Stimulated activated CD8-positive, alpha-beta memory T cell treated with anti-CD3 and anti-CD28 coated beads, Interleukin-12 subunit alpha, Interleukin-12 subunit beta, amount 100 ng/mL, for 1 hour (primary cell): ENCODE measurements at places on chromosomes 1 and 21.

GRCh38 chr1:57195436-57195941 lies 228.4 kb downstream of the DAB1 start:
- no peak for DNase-seq

DNA sequence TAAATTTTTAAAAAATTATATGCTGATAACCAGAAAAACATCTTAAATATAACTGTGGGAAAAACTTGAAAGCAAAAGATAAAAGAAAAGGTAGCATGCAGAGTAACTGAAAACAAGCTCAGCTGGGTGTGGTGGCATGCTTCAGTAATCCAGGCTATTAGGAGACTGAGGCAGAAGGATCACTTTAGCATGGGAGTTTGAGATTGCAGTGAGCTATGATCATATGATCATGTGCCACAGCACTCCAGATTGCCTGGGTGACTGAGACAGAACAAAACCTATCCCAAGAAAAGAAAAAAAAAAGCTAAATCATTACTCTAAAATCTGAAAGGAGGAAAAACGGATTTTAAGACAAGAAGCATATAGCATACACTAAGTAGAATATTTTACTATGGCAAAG lies 1624.0 kb downstream of the AMY1C start:
- DNase-seq: no peak

- DNase-seq: no peak
Observed at GRCh38 chr1:85417017-85417416, 47.9 kb downstream of the DDAH1 start.

DNA sequence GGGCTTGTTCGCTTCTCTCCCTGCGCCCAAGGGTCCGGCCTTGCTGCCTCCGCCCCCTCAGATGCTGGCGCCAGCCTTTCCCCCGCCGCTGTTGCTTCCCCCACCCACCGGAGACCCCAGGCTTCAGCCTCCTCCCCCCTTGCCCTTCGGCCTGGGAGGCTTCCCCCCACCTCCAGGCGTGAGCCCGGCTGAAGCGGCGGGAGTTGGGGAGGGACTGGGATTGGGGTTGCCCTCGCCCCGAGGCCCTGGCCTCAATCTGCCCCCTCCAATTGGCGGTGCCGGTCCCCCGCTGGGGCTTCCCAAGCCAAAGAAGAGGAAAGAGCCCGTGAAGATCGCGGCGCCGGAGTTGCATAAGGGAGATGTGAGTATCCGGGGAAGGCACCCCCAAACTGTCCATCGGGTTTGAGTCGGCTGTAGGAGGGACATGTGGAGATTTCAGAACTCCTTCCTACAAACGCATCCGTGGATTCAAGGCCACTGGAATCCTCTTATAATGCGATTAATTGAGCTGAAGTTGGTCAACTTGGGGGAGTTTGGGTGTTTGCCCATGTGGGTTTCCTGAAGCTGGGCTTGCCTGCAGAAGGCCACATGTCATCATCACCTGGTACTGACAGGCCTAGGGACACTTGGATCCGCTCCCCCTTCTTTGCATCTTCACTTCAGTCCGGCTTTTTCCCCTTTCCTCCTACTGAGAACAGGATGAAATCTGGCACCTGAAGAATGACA lies 707 bp downstream of the PRCC start:
- no peak for DNase-seq

DNA sequence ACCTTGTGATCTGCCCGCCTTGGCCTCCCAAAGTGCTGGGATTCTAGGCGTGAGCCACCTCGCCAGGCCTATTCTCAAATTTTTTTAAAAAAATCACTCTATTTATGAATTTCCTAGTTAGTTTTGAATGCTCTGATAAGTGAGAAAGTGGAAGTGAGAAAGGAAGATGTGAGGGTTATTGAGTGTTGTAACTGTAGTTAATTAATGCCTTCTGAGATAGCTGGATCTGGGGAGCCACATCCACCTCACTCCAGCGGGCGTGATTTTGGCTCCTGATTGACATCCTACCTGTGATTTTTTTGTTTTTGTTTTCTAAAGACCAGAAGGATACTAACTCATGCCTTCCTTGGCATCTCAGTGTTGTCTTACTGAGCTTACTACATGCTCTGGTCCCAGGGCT lies 65.6 kb downstream of the ST3GAL3 start:
- DNase-seq: no peak

DNA sequence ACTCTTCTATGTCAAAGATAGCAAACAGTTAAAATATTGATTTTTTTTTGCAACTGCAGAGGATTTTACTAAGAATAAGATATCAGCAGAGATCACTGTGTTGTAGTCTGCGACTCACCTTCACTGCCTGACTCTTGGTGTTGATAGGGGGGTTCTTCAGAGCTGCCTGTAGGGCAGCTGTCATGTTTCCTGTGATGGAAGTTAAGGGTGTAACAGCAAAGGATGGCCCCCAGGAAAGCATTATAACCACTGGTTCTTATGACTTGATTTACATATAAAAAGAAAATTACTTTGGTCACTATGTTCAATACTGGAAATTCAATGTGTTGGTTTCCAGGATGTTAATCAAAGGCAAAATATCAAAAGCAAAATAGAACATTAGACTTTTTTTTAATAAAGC lies 2.6 kb downstream of the ARPC5 start:
- DNase-seq: no peak

GRCh38 chr1:22755641-22756040 lies 45.0 kb downstream of the EPHB2 start:
- DNase-seq: no peak

DNA sequence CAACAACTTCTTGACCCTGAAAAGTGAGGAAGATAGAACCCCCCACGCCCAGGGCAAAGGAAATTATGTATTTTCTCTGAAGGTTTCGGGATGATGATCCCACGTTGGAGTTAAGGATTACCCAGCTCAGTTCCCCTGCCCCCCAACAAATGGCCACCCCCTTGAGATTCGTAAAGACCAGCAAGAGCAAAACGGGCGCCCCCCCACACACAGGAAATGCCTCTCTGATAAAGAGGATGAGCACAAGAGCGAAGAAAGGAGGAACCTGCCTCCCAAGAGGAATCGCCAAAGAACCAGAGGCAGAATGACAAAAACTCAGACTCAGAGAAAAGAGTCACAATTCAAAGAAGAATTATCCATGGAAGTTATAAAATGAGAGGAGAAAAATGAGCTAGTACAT lies 576.9 kb downstream of the MATN1 start:
- no peak for DNase-seq

- no peak for DNase-seq
Observed at GRCh38 chr1:248404024-248404423, 1.2 kb downstream of the OR2T1 start.

- DNase-seq: no peak
Observed at GRCh38 chr1:206898915-206899431, 1.7 kb downstream of the IL24 start.

- no peak for DNase-seq
Observed at GRCh38 chr1:75208862-75209261, 74.7 kb downstream of the LHX8 start.

DNA sequence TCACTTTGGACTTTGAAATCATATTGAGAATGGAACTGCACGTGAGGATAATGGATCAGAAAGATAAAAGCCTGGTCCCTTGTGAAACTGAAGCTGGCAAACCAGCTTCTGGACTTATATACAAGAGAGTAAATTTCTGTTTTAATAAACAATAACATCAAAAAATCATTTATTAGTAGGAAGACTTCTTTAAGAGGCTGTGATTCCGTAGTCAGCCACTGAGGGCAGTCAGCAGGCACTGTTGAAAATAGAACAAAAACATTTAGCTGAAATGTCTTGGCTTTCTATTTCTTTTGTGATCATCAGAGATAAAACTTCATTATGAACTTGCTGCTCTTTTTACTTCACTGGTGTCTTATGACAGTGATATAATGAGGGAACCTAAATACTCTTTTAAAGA lies 489.4 kb downstream of the PCP4 start:
- DNase-seq: no peak

- DNase-seq: no peak
Observed at GRCh38 chr1:176066709-176067108, 140.4 kb downstream of the COP1 start.

- DNase-seq: no peak
Observed at GRCh38 chr1:154117642-154118041, 37.2 kb downstream of the NUP210L start.

GRCh38 chr21:44261675-44262295 lies at the start of gene DNMT3L:
DNMT3L (minus strand) TSS chr21:44261897; CDS start chr21:44261259, 638 bp downstream.
- no peak for DNase-seq

- no peak for DNase-seq
Observed at GRCh38 chr1:170567214-170567613, 35.2 kb downstream of the GORAB start.

- no peak for DNase-seq
Observed at GRCh38 chr1:27037518-27037917, 24.9 kb upstream of the TENT5B start.

DNA sequence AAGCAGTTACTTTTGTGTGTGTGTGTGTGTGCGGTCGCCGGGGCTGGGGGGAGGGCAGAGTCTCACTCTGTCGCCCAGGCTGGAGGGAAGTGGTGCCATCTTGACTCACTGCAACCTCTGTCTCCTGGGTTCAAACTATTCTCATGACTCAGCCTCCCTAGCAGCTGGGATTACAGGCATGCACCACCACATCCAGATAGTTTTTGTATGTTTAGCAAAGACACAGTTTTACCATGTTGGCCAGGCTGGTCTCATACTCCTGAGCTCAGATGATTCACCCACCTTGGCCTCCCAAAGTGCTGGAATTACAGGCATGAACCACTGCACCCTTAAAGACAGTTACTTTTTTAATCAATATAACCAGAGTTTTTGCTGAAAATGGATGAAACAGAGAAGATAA lies 207.0 kb downstream of the PTPRC start:
- no peak for DNase-seq

DNA sequence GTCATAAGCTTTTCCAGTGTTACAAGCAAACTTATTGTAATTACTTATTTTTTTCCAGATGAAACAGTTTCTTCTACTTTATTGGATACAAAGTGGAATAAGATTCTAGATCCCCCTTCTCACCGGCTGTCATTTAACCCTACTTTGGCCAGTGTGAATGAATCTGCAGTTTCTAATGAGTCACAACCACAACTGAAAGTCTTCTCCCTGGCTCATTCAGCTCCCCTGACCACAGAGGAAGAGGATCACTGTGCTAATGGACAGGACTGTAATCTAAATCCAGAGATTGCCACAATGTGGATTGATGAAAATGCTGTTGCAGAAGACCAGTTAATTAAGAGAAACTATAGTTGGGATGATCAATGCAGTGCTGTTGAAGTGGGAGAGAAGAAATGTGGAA lies 95.5 kb downstream of the ZFYVE9 start:
- DNase-seq: no peak

DNA sequence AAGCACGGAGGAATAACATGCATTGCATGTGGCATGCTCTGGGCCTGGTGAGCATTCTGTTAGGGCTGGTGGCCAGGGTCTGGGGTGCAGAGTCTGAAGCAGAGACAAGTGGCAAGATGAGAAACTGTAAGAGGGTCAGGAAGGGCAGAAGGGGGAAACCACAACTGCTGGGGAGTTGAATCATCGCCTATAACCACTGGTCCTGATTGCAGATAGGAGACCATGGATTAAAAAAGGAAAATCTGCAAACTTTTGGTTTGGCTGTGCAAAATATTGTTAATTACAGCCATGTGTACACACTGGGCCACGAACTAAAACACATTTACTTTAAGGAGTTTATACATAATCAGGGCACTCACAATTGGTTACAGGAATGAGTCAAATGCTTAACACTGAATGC lies 76.6 kb downstream of the TGFBR3 start:
- DNase-seq: no peak

DNA sequence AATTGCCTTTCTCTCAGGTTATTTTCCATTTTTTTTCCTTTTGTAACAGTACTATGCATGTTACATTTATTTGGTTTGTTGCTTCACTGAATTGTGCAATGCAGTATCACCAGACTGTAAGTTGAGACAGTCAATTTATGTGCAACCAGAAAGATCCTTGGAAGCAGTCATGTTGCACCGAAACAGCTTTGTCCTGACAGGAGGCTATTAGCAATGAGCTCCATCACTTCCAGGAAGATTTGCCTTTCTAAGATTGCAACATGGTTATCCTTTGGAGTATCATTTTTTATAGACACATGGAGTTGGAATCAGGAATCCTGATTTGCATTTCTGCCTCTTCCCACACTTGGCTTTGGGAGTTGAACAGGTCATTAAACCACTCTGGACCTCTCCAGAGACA lies 84.5 kb upstream of the ST6GALNAC5 start:
- DNase-seq: no peak

DNA sequence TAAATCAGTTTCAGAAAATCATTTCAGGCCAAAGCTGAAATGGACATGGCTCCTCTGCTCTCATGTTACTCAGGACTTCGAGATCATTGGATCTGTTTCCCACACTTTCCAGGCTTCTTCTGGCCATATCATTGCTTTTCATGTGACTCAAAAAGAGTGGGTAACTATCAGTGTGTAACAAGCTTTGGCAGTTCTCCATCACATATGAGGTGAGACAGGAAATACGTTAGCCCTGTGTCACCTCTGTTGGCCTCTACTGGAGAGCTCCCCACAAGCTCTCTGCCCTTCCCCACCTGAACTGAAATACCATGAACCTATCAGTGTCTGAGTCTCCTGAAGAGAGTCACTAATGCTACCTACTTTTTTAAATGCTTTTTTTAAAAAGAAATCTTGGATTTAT lies 128.2 kb downstream of the LBR start:
- no peak for DNase-seq

GRCh38 chr21:46159841-46160656 lies 4.7 kb upstream of the FTCD start:
- DNase-seq: no peak

DNA sequence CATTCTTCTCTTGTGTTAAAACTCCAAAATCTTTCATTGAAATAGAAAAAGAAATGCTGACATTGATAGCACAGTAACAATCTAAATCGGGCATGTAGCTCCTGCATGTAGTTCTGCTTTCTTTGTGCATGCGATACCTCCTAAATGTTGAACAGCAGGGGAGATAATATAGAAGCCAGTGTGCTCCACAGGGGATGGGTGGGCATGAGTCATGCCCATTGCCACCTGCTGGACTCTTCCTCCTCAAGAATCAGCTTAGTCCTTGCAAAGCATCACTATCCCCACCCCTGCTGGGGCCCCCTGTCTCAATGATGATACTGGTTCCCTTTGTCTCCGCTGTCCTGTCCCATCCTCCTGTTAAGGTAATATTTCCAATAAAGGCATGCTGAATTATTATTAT lies 203.0 kb downstream of the RWDD3 start:
- no peak for DNase-seq

DNA sequence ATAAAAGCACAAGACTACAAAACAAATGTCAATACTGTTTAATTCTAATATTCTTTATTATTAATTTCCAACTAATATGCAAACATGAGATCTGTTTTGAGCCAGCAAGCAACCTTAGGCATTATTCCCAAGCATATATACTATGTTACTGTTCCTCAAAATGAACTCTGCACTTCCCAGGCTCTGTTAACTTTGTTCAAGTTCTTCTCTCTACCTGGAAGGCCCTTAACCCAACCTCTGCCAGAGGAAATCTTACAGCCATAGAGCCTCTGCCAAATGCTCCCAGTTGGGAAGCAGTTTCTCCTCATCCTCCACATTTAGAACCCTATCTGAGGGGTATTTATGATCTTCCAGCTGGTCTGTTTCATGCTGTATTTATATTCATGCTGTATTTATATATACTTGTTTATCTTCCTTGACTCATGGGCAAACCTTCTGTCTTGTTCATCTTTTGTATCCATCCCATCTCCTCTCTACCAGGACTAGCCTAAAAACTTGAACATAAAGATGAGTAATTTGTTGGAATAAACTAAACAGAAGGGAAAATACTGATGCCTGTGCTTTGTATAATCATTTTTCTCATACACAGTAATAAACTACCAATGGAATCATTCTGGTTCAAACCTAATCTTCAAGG lies 5.3 kb downstream of the IVNS1ABP start:
- DNase-seq: no peak

GRCh38 chr1:87805666-87806378 lies 477.1 kb downstream of the LMO4 start:
- no peak for DNase-seq
